Uterine smooth muscle cell (primary cell): ENCODE measurements at places on chromosomes 16 and 17. TPM values are rescaled to one million over a fixed set of nuclear protein-coding genes. Genes with fewer than 3 reads are reported as not detected.

The KRTAP4-4 gene
- total RNA-seq = not detected in 2 replicates

The FDXR gene
- total RNA-seq = 21.6 and 52.0 TPM in 2 replicates

The DNAAF8 gene
- 0.44 and 1.4 TPM in 2 replicates for total RNA-seq

The TEDC2 gene
- total RNA-seq = 5.6 and 13.6 TPM in 2 replicates

The EPX gene
- total RNA-seq = not detected in 2 replicates

The UNC13D gene
- 1.00 and 1.2 TPM in 2 replicates for total RNA-seq

The CDC42EP4 gene
- 36.9 and 38.1 TPM in 2 replicates for total RNA-seq

The DNAH17 gene
- total RNA-seq = not detected in 2 replicates

The ICAM2 gene
- 1.2 and 3.4 TPM in 2 replicates for total RNA-seq

The HSD3B7 gene
- 28.0 and 35.6 TPM in 2 replicates for total RNA-seq

The TBX6 gene
- 0.11 and 0.12 TPM in 2 replicates for total RNA-seq

The ERN1 gene
- total RNA-seq = 13.8 and 33.4 TPM in 2 replicates

The AGRP gene
- not detected in 2 replicates for total RNA-seq

The MMP25 gene
- under 0.01 and 0.11 TPM in 2 replicates for total RNA-seq

The SYT17 gene
- total RNA-seq = under 0.01 and 0.12 TPM in 2 replicates

The CCDC78 gene
- 4.2 and 4.8 TPM in 2 replicates for total RNA-seq

The NR1D1 gene
- total RNA-seq = 2.9 and 3.3 TPM in 2 replicates

The KRTAP4-5 gene
- total RNA-seq = not detected in 2 replicates

The KCTD19 gene
- under 0.01 and 0.12 TPM in 2 replicates for total RNA-seq

The ABAT gene
- 0.44 and 1.2 TPM in 2 replicates for total RNA-seq

The YBX2 gene
- total RNA-seq = under 0.01 TPM in 2 replicates

The NPIPA3 gene
- total RNA-seq = 0.12 and 1.00 TPM in 2 replicates

The CHMP1A gene
- 76.9 and 94.3 TPM in 2 replicates for total RNA-seq

The TBX4 gene
- under 0.01 TPM in 1 of 2 replicates, not detected in the other for total RNA-seq

The TMEM238L gene
- total RNA-seq = not detected in 2 replicates

The GGT6 gene
- total RNA-seq = not detected in 2 replicates

The SRL gene
- total RNA-seq = under 0.01 and 0.11 TPM in 2 replicates

The SMIM22 gene
- total RNA-seq = not detected in 2 replicates

The CEP95 gene
- 20.4 and 21.2 TPM in 2 replicates for total RNA-seq

The TMEM208 gene
- total RNA-seq = 37.6 and 43.3 TPM in 2 replicates

The SLC38A8 gene
- total RNA-seq = not detected in 2 replicates

The CIITA gene
- total RNA-seq = under 0.01 and 0.22 TPM in 2 replicates

The TBC1D3K gene
- total RNA-seq = not detected in 2 replicates

The PYCARD gene
- 57.3 and 76.4 TPM in 2 replicates for total RNA-seq

The OR2C1 gene
- 0.25 TPM in 1 of 2 replicates, not detected in the other for total RNA-seq

The LGALS9C gene
- total RNA-seq = not detected in 2 replicates

The ZP2 gene
- total RNA-seq = not detected in 2 replicates

The CLEC18A gene
- 0.12 and 0.22 TPM in 2 replicates for total RNA-seq

The KRTAP9-2 gene
- total RNA-seq = not detected in 2 replicates

The MRPS23 gene
- total RNA-seq = 19.5 and 31.3 TPM in 2 replicates

The GAST gene
- not detected in 2 replicates for total RNA-seq

The KRTAP3-1 gene
- not detected in 2 replicates for total RNA-seq

The MLLT6 gene
- 19.7 and 20.7 TPM in 2 replicates for total RNA-seq

The KRT32 gene
- total RNA-seq = not detected in 2 replicates

The SGCA gene
- total RNA-seq = 0.33 and 1.9 TPM in 2 replicates

The EVPLL gene
- not detected in 2 replicates for total RNA-seq

The KRTAP1-5 gene
- total RNA-seq = 32.6 and 54.1 TPM in 2 replicates

The VAT1L gene
- 18.7 TPM in 2 replicates for total RNA-seq

The ITGA2B gene
- 0.22 and 1.7 TPM in 2 replicates for total RNA-seq

The POLR3K gene
- 4.0 and 6.8 TPM in 2 replicates for total RNA-seq

The SPATA22 gene
- total RNA-seq = not detected in 2 replicates

The SEPTIN12 gene
- not detected in 2 replicates for total RNA-seq

The SMTNL2 gene
- total RNA-seq = under 0.01 TPM in 1 of 2 replicates, not detected in the other

The CIBAR2 gene
- not detected in 2 replicates for total RNA-seq

The PDILT gene
- not detected in 2 replicates for total RNA-seq

The MED31 gene
- total RNA-seq = 10.1 and 11.7 TPM in 2 replicates

The IKZF3 gene
- not detected in 2 replicates for total RNA-seq
